ENCODE measurements at places on chromosomes 4 and X. TPM values are rescaled to one million over a fixed set of nuclear protein-coding genes. Genes with fewer than 3 reads are reported as not detected.

GRCh38 chrX:10755439-10756334 is 135.3 kb upstream of the MID1 start:
- DNase-seq, result peak; percentile 51

- DNase-seq, result no peak
These were observed 54.2 kb downstream of the ATXN3L start for GRCh38 chrX:13265549-13266132.

- DNase-seq, result peak; percentile 33
These were observed 201.2 kb downstream of the CHIC2 start for GRCh38 chr4:53863158-53863557.

ARHGAP6 gene
- total RNA-seq, result 5.1 TPM

DNA sequence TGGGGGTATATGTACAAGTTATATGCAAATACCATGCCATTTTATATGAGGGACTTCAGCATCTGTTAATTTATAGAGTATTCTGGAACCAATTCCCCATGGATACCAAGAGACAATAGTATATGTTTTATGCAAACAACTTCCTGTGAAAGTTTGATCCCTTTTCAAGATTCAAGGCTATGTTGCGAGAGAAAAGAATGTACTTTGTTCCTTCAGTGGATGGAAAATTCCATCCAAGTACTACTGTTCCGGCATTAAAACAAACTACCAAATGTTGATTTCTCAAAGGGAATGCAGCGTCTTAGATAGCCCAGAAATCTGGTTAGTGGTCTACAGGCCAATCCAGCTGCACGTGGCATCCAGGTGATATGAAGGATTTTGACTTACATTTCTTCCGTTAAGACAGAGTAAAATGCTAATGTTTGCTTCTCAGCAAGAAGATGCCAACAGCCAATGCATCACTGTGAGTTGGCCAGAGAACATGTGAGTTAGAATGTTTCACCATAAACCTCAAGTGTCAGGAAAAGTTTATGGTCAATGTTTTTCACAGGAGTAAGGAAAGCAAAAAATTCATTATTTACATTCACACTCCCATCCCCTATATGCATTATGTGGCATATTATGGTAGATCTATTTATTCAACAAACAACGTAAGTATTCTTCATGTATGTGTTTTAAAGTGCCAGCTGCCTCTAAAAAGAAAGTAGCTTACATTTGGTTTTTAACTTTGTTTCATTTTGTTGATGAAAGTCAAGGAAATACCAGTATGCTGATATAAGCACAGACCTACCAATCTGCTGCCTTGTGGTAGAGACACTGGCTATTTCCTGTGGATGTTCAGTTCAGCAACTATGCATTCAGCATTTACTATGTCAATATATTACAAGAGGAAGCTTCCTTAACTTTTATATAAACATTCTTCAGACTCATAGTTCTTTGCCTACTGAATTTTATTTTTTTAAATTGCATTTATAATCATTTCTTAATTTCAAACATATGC is 44.4 kb downstream of the METTL14 start:
- DNase-seq, result no peak

- DNase-seq, result no peak
These were observed 68.7 kb upstream of the SPRY1 start for GRCh38 chr4:123327846-123328429.

DNA sequence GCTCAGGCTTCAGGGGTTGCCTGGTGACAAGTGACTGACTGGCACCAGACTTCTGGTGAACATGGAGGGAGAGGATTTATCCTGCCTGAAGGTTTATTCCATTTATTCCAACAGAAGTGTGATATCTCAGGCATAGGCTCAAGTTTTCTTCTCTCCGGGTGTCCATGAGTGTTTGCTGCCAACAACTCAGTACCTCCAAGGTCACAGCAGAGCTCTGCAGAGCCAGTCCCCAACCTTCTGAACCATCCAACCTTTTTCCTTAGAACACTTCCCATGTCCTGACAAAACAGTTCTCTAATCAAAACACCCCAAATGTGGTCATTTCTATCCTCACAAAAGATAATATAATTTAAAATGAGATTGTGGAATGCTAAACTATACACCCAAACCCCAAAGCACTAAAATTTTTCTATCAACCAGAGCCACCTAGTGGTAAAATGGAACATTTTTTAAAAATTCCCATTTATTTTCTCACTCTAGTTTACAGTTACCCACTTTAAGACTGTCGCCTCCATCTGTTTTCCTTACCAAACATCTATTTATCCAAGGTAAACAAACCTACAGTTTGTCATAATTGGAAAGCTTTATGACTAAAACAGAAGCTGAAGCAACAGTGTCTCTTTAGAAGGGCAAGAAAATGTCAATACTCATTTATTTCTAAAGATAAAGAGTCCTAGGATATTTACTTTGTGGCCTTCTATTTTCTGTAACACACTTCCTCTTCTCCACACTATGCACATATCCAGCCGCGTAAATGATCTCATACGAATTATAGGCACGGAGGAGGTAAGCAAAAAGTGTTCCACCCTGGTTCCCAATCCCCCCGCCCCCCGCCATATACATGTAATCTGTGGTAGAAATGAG is 39.5 kb downstream of the TMEM154 start:
- peak; percentile 54 for DNase-seq

DNA sequence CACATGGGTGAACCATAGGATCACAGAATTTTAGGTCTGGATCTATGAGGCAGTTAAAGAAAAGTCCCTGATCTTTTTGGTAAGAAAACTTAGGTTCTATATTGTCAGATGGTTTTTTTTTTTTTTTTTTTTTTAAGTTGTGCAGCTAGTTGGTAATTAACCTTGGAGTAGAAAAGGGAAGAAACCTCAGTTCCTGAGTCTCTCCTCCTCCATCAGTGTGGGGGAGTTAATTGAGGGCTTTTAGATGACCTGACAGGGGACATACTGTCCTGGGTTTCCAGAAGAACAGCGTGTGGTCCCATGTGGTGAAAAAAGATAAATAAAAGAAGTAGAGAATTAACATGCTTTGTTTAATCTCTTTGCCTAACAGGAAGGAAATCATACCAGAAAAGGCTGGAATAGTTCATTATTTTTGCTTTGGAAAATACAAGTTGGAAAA is 123.7 kb downstream of the ARHGAP10 start:
- no peak for DNase-seq

GRCh38 chr4:183907871-183908683 is 3.0 kb downstream of the STOX2 start:
- DNase-seq, result peak; percentile 50

DNA sequence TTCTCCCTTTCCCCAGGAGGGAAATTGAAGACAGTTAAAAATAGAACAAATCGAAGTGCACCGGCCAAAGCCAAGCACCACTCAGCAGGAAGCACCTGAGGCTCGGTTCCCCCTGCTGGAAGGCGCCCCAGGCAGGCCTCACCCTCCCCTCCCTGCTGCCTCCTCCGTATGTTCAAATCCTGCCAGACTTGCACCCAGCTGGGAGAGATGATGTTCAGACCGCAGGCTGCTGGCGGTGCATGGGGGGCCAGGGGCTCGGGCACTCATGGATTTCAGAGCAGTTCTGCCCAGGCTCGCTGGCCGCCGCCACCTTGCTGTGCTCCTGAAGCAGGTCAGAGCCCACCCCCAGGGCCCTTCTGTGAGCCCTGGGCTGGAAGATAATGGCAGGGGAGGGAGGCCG is 91.4 kb downstream of the DCTD start:
- no peak for DNase-seq

DNA sequence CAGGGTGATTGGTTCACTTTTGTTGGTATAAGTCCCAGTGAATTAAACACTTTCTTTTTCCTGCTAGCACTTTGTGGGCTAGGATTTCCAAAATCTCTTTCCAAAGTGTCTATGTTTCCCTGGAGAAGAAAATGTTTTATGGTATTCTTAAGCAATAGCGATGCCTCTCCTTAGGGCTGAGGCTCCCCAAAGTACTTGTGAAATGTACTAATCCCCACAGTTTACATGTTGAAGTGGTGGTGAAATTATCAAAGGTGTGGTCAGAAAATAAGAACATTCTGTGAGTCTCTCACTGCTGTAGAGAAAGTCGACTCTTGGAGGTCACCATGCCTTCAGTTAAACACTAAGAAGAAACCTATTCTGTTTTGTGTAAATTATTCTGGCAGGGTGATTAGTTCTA is 51.5 kb upstream of the AMELX start:
- no peak for DNase-seq

DNA sequence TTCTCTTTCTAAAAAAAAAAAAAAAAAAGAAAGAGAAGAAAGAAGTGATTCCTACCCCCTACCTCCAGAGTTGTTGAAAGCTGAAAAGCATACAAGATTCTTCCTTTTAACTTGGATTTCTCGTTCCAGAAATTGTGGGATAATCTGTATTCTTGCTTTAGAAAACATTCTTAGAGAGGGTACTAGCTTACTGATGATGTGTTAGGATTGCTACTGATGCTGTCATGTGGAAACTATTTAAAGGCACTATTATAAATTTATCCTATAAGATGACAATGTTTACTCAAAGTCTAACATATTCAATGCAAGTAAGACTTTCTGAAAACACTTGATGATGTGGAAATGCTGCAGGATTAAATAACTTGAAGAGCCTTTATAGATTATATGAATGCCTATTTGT is 204.0 kb upstream of the PUDP start:
- DNase-seq, result no peak

PPP3CA gene
- total RNA-seq, result 41.2 TPM

DNA sequence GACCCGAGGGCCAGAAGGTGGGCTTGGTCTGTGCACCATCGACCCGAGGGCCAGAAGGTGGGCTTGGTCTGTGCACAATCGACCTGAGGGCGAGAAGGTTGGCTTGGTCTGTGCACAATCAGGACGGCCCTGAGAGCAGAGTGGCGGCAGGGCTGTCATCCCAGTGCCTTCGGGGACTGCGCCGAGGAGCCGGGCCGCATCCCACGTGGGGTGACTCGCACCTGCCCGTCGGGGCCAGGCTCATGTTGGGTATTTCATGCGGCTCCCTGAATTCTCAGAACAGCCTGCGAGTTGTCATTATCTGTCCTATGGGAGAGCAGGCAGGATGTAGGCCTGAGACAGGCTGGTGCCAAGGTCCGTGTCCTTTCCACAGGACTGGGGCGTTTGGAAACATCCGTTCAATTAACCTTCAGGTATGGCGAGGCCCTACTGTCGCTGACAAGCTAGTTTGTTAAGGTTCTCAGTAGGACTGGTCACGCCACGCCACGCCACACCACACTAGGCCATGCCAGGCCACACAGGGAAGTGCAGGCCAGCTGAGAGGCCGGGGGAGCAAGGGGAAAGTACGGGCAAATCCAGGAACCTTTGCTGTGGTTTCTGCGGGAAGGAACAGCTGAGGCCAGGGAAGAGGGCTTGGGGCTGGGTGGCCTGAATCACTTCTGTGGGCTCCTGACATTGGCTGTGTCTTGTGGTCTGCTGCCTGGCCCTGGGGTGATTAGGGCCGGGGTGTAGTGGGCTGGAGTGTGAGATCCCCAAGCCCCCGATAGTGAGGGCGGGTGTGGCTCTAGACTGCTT is 182.9 kb downstream of the AFAP1 start:
- no peak for DNase-seq

GRCh38 chr4:142091085-142091513 is 454.7 kb downstream of the IL15 start:
- peak; percentile 14 for DNase-seq

SMR3B gene
- 8.9 TPM for total RNA-seq

ADH1A gene
- total RNA-seq, result 0.48 TPM

DNA sequence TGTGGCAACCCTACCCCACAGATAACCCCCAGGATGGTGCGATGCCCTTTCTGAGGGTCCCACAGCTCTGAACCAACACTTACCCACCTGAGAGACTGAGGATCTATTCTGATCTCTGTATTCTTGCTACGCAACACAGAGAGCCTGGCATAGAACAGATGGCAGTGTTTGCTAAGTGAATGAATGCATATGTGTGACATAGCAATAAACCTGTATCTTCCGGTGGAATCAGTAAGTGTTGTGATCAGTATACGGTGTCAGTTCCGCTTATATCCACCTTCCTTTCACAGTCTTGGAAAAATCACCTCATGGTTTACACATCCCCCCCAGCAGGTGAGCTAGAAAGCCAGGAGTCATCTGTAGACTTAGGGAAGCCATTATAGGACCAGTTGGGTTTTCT is 5.9 kb upstream of the HSD17B10 start:
- no peak for DNase-seq

GRCh38 chr4:185730387-185730786 is 81.6 kb downstream of the SORBS2 start:
- peak; percentile 69 for DNase-seq
